T1000 (cell line): ENCODE measurements at places on chromosomes 3 and 15.

GRCh38 chr15:93019090-93019489 is 69.9 kb downstream of the RGMA start:
- DNase-seq = no peak

DNA sequence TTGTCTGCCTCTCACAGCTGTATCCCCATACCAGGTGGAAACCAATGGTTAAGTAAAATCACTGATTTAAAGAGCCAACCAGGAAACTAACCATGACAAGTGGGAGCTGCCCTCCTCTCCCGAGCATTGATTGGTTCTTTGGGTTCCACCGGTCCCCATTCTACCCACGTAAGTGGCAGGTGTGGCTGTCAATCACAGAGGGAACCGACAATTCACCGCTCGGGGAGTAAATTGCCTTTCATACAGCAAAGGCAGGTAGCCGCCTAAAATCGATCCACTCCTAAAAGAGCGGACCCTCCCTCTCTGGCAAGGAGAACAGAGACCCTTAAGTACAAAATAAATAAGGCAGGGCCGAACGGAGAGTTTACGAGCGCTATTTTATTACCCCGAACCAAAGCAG is 1.2 kb downstream of the ERC2 start:
- peak; percentile 76 for DNase-seq

DNA sequence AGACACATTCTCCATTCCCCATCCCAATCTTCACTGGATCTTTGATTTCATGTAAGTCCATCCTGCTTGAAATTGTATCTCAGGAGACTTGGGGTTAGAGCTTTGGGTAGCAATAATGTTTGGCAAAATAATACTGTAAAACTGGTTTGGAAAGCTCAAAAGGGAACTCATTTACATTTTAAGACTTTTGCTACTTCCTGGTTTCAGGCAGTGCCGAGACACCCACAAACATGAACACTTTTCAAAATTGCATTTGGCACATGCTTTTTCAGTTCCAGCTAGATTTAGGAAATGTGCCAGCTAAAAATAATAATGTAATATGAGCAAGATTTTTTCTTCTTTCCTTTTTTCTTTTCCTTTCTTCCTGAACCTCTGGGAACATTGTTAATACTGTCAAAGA is 145.7 kb upstream of the CBLB start:
- DNase-seq = no peak

GRCh38 chr3:157412323-157412855 is 24.3 kb upstream of the PTX3 start:
- no peak for DNase-seq

DNA sequence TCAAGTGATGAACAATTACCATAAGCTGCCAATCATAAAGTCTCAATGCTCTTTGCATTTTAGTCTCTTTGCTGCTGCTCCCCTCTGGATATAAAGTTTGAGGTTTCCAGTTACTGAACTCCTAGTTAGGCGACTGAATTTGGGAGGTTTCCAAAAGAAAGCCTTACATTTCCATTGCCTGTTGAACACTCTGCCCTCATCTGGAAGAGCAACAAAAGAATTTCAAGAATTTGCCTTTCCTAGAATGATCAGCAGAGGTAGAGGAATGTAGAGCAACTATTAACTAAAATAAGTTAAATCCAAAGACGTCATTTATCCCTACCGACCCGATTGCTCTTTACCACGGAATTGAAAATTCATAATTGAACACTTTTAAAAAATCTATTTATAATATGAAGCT is 53.4 kb upstream of the PRICKLE2 start:
- DNase-seq = no peak

DNA sequence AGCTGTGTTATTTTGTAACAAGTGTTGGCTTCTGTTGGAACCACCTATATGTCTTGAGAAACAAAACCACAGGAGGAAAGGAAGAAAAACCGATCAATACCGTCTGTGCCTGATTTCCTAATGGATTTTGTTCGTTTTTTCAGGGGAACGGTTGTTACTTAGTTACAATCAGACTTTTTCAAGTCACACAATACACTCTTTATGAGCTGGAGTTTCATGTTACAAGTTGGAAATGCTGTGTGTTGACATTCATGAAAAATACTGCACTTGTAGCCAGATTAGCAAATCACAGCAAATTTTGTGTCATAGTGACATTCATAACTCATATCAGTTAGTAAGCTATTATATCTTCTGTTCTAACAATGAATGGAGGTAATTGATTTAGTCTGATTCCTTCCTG is 78.9 kb downstream of the SLTM start:
- DNase-seq = no peak

DNA sequence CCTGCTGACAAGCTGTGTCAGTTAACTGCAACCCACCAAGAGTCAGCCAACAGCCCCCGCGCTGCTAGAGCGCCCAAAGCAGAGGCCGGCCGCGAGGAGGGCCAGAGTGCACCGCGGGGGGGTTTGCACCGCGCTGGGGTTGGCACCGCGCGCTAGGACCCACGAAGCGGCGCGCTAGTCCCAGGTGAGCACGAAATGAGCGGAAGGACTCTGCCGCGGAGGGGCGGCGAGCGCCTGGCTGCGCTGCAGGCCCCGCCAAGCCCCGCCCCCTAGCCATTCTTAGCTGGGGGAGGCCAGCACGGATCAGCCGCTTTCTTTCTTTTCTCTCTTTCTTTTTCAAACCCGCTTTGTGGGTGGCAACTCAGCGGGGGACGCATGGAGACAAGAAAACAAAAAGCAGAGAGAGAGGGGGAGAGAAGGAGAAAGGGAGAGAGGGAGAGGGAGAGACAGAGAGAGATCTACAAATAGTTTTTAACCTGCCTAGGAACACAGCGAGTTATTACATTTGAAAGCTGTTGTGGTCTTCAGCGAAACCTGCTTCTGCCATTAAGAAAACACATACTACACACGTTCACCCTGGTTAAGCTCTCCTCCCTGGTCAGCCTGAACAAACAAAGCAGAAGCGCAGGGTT is 6.9 kb upstream of the FOXB1 start:
- no peak for DNase-seq

GRCh38 chr3:137588871-137589270 is 175.2 kb upstream of the SOX14 start:
- no peak for DNase-seq

DNA sequence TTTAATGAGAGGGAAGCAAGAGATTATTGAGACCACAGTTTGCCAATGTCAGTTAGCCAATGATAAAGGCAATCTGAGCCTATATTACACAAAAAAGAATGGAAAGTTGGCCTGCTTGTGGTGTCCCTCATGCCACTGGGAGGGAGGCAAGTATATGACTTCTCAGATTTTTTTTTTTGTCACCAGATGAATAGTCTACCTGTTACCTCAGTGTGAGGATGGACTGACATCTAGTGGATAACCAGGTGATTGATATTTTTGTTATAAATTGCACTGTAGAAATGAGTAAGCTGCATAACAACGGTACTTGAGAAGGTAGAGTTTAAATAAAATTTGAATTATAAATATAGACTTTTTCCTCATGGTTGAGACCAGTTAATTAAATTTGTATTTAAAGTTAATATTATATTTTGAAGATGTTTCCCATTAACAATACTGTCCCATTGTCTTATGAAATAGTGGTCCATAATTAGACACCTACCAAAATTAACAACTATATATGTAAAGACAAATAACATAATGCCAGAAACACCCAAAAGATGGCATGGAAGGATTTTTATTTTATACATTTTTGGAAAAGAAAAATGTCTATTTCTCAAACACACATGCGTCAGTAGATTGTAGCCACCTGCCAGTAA is 237.8 kb upstream of the GADL1 start:
- DNase-seq = no peak
